ENCODE measurements at places on chromosomes 5 and 9. TPM values are rescaled to one million over a fixed set of nuclear protein-coding genes. Genes with fewer than 3 reads are reported as not detected.

DNA sequence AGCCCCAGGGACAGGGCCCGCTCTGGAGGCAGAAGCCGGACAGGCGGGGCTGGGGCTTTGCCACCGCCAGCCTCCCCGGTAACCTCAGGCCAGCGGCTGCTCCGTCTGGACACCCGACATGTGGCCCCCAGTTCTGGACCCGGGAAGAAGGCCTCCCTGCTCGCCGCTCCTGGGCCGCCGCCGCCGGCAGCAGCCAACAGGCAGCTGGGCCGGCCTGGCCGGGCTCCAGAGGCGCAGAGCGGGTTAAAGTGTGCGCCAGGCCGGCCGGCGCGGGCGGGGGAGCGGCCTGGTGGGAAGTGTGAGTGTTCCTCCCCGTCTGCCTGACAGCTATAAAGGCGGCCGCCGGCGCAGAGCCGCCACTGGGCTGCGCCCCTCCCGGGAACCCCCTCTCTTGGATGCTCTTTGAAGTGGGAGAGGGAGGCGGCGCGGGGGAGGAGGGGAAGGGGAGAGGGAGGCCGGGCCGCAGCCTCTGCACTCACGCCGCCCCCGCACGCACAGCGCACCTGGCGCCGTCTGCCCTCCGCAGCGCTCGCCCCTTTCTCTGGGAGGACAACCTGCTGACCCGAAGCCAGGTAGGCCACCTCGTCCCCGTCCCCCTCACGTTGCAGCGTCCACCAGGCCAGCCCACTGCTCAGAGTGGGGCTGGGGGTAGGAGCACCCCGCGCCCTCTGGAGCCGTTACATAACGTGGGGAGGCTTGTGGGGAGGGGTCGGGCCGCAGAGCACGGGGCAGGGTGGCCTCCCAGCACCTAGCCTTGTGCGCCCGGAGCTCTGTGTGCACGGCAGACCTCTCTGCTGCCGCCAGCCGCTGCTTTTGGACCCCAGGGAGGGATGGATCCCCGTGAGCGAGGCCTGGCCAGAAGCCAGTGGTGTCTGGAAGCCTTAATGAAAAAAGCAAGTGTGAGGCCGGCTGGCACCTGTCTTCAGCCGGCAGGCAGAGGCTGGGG, at the start of gene ADAMTSL2:
ADAMTSL2 (plus strand) TSS at position 359 of the 946 bp plus-strand sequence. CDS start 2,009 bp downstream, outside the sequence.
- DNase-seq = peak; percentile 58

DNA sequence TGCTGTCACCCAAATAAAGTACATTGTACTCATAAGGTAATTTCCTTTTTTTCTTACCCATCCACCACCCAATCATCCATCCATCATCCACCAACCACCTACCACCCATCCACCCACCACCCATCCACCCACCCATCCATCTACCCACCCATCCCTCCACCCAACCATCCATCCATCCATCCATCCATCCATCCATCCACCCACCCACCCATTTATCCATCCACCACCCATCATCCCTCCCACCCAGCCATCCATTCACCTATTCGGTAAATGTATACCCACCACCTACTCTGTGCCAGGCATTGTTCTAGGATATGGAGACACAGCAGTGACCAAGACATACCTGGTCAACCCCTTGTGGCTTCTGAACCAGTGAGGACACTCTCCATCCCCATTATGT, 25.1 kb downstream of the MGAT1 start:
- DNase-seq = no peak

DNA sequence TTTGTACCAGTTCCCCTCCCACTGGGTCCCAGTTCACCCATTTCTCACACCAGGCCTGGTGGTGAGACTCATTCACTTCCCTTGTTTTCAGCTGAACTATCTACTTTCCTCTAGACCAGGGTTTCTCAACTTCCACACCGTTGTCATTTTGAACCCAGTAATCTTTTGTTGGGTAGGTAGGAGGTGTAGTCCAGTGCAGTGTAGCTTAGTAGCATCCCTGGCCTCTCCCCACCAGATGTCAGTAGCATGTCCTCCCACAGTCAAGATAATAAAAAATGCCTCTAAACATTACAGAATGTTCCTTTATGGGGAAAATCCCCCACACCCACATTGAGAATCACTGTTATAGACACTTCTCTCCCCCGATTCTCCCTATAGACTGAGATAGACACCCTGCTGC, 299.1 kb downstream of the EPB41L4A start:
- DNase-seq = no peak

- DNase-seq = peak; percentile 29
These were observed 833 bp downstream of the ANKHD1 start for GRCh38 chr5:140402258-140403074.

- peak; percentile 48 for DNase-seq
These were observed 566.4 kb downstream of the EFNA5 start for GRCh38 chr5:107104040-107104995.

GRCh38 chr9:77909306-77909705, 122.3 kb downstream of the GNAQ start:
- DNase-seq = no peak

DNA sequence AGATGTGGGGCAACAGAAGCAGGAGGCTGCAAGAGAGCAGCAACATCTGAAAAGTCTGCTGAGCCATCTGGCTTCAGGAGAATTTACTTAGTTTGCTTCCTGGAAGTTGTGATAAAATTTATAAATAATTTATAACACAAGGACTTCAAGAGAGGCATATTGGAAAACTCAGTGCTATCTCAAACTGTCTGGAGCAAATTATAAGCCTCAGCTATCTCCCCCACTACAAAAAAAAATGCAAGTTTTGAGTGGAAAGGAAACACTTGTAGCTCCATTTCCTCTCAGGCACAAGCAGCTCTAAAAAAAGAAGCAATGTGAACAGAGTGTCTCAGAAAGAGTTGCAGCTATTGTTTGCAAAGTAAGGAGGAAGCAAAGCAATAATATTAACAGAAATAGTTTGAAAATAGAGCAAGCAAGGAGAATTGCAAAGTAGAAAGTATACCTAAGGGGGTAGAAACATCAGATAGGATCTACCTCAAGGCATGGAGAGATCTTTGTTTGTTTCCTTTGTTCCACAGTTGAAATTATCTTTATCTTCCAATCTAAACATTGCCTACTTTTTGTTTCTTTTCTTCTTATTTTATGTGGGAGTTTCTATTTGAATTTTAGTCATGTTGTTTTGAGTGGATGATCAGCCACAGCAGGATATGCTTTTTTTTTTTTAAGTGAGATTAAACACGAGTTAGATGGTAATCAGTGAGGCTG, 55.9 kb upstream of the IL6ST start:
- no peak for DNase-seq

DNA sequence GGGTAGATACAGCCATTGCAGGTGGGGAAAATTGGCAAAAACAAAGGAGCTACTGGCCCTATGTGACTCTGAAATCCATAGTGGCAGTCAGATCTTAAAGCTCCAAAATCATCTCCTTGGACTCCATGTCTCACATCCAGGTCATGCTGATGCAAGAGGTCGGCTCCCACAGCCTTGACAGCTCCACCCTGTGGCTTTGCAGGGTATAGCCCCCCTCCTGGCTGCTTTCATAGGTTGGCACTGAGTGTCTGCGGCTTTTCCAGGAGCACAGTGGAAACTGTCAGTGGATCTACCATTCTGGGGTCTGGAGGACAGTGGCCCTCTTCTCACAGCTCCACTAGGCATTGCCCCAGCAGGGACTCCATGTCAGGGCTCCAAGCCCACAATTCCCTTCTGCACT, 1190.1 kb downstream of the CDH12 start:
- no peak for DNase-seq

GRCh38 chr9:37061768-37062167, 27.7 kb upstream of the PAX5 start:
- no peak for DNase-seq

- no peak for DNase-seq
These were observed 272.3 kb downstream of the GLIS3 start for GRCh38 chr9:4027606-4028005.

- DNase-seq = no peak
These were observed 13.3 kb downstream of the SPATA9 start for GRCh38 chr5:95669540-95669939.

GRCh38 chr5:176693477-176693851, 46.2 kb downstream of the TSPAN17 start:
- DNase-seq = no peak

Gene TRIP13
- 17.0 TPM for polyA plus RNA-seq

Gene KLF9
- 7.9 TPM for polyA plus RNA-seq

Gene SPINK9
- polyA plus RNA-seq = 0.39 TPM

Gene DROSHA
- polyA plus RNA-seq = 83.9 TPM

Gene NR5A1
- not detected for polyA plus RNA-seq

Data from right renal pelvis (tissue), 4 donors.